ENCODE measurements at places on chromosomes 2 and 18.

DNA sequence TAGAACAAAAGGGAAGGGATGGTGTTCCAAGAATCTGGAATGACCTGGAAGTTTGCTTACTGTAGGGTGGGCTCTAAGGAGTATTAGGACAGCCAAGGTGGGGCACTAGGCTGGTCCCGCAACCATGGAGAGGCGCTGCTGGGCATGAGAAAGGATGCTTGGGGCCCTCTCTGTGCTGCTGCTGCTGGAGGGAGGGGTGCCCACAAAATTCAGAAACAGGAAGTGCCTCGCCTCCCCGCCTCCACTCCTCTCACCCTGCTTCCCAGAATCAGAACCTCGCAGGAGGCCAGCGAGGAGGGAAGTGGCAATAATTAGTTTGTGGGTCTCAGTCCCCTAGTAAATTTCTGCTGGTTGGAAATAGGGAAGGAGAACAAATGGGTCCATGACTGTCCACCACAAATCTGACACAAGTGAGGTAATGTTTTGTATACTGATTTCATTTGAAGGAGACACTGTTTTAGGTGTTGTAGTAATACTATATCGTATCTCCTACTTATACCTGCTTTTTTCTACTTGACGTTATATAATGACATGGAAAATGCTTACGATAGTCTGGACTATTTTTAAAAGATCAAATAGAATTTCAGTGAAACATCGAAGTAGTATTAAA, 7.9 kb upstream of the PDCL3 start:
- no peak for DNase-seq

DNA sequence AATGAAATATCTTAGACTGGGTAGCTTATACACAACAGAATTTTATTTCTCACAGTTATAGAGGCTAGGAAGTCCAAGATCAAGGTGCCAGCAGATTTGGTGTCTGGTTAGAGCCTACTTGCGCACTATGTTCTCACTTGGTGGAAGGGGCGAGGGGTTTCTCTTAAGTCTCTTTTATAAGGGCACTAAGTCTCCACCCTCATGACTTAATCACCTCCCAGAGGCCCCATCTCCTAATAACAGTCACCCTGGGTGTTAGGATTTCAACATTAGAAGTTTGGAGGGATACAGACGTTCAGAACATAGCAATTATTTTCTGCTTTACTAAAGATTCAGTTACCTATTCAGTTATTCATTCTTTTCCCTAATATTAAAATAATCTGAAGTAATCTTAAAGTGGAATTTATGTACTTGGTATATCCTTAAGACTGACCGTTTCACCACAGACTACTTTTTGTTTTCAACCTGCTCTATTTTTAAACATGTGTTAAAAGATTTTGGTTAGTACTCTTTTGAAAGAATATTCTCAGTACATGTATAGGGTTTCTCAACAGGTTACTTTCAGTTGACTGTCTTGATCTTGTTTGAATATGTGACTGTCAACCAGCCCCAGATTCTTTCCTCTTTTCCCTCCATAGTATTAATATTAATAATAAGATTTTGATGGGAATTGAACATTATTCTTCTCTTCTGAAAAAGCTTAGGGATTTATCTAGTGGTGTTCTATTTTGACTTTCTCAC, 130.0 kb downstream of the TAF4B start:
- DNase-seq = no peak

DNA sequence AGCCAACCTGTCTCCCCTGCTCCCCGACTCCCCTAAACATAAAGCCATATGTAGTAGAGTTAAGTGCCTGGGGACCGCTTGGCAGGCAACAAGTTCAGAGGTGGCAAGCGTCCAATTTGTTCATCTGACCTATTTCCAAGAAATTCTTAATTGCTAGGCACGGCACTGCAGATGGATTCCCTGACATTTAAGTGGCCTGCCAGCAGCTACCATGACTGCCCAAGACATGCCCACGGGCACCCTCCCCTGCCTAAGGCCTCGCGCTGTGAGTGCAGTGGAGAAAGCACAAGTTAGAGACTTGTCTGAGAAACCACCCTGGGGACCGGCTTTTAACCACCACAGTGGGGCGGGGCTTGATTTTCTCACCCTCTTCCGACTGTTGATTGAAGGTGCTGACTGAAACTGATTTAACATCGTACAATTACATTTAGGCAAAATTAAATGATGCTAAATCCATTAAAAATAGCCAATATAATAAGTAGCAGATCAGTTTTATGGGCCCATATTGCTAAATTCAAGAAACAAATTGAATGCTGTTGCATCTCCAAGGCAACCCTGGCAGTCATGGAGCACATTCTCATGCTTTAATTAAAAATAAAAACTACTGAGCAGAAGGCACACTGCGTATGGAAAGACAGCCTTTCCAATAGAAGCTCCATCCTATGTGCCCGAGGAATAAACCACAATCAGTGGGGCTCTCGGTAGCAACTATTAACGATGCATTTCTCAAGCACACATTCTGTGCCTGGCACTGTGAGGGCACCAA, 163.6 kb upstream of the ACAA2 start:
- no peak for DNase-seq

DNA sequence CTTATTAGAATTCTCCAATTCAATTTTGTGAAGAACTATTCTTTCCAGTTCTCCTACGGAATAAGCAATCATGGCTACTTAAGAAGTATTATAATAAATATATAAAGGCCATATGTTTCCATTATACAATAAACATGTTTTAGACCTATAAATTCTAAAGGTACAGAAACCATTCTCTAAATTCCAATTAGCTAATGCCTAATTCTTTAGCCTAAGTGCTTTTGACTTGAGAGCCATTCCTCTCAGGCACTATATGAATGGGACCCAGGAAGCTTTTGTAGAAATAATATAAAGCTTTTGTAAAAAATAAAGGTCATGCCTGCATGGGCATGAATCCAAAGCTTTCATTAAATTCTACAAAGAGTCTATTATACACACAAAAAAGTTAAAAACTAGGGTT, 161.0 kb upstream of the UNC80 start:
- no peak for DNase-seq

DNA sequence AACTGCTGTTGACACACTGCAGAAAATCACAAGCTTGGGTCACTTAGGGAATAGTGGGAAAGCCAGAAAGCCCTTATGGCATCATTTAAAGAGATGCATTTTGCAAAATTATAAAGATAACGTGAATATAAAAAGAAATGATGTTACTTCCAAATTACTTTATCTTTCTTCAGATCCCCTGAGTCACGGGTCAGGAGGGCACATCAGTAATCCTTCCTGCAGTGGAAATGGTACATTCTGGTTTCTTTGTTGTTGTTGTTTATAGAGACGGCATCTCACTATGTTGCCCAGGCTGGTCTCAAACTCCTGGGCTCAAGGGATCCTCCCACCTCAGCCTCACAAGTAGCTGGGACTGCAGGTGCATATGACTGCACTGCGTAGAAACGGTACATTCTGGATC, 9.8 kb upstream of the EPG5 start:
- DNase-seq = no peak

DNA sequence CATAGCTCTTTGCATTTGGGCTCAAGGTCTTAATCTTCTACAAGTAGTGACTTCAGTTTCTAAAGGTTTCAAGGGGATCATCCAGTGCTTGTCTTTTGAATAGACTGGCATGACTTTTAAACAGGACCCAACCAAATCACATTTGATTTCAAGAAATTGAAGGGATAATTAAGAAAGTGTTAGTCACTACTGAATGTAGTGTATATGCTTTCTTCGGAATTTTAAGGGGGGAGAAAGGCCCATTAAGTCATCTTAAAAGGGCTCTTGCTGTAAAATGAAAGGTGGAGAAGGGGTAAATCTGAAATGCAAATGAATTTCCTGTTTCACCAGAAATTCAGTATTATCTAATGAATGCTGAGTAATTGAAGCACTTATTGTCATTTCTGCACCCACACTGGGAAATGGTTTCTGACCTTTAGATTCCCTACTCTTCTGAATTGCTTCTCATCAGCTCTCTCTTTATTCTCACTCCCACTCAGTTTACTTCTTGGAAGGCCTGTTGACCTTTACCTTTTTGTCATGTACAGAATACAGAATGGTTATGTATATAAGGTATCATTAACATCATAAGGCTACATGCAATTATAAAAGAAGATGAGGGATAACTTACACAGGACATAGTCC, 241.4 kb downstream of the SLC8A1 start:
- no peak for DNase-seq

GRCh38 chr2:69119104-69119894, 106.3 kb downstream of the ANTXR1 start:
- no peak for DNase-seq

DNA sequence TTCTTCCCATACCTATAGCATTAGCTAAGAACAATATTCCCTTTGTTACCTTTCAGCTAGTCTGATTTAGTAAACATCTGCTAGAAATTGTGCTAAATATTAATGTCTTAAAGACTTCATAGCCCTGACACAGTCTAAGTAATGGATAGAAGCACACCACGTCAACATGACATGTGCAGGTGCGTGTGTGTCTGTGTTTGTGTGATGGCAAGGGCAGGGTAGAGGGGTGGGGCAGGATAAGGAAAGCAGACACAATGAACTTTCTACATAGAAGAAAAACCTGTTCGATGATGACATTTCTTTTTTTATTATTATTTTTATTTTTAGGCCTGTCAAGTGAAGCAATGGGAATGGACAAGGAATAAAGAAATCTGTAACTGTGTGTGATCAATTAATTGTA, 223.3 kb downstream of the NOL4 start:
- DNase-seq = no peak

DNA sequence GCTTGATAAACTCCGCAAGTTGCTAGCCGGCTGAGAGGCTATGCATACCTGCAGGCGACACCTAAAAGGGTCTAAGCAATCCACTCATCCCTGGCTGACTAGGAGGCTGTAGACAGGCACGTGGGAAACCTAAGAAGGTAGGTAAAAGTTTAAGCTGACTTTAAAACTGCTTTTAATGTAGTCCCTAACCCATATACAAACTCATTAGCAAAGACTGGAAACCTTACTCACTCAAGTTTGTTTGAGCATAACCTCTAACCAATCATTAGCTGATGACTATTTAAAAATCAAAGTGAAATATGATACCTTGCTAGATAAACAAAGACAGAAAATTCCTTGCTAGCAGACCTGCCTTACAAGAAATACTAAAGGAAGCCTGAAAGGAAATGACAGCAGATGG, 106.4 kb downstream of the EXOC6B start:
- DNase-seq = no peak

- no peak for DNase-seq
These were observed 20.5 kb upstream of the RPL37A start for GRCh38 chr2:216478151-216478550.

DNA sequence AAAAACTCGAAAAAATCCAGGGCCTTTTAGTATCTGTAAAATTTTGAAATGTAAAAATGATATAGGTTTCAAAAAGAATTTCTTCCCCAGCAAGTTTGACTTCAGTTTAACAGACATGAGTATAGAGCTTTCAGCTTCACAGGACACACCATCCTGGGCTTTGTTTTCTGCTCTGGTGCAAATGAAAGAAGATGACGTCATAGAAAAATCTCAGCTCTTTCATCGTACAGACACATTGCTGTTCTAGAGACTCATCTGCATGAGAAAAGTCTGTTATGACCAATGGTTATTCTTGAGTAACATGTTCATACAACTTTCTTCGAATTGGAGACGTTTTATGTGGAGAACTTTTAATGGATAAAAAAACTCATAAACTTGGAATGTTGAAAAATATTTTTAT, 111.7 kb upstream of the DYNAP start:
- no peak for DNase-seq

DNA sequence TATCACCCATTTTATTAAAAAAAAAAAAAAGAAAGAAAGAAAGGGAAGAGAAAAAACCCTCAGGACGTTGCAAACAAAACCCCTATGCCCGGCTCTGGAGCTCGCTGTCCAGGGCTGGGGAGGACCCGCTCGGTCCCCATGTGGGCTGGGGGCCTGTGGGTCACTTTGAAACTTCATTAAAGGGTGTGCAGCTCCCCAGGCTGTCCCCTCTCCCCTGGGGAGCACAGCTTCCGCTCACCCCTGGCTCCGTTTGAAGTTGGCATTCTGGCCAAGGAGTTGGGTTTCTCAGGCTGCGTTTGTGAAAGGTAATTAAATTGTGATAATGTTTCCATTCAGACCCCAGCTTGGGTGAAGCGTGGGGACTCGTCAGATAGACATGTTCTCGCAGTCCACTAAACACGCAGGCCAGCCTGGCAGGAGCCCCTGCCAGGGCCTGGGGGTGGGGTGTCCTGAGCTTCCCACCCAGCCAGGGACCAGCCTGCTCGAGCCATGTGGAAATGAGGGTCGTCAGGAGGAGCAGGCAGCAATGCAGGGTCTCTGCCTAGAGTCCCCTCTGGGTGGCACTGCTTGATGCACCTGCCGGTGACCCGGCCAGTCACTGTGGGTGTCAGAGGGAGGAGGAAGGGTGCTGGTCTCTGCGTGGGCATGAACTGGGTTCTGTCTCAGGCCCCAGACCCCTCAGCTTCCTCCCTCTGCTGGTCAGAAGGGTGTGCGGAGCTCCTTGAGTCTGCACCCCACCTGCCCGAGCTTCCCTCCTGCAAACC, 166.2 kb downstream of the INHBB start:
- DNase-seq = no peak

GRCh38 chr2:71603851-71604725, 150.7 kb downstream of the DYSF start:
- no peak for DNase-seq

DNA sequence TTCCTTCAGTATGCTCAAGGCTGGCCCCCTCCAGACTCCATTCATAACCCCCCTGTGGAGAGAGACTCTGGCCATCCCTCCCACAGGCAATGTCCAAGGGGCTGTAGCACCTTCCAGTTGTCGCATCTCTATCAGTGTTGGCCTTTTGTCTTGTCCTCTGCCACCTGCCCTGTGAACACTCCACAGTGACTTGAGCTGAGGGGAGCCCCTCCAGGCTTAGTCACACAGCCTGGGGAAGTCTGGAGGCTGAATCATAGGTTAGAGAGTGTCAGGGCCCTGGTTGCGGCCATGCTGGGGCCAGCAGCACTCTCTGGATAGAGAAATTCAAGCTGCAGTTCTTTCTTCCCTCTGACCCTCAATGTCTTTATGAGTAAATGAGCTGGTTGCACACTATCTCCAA, 64.7 kb downstream of the GYPC start:
- DNase-seq = no peak

- DNase-seq = no peak
These were observed 23.3 kb upstream of the IL1RN start for GRCh38 chr2:113104054-113104611.

- no peak for DNase-seq
These were observed 98.1 kb downstream of the DCDC2C start for GRCh38 chr2:3801506-3801905.

DNA sequence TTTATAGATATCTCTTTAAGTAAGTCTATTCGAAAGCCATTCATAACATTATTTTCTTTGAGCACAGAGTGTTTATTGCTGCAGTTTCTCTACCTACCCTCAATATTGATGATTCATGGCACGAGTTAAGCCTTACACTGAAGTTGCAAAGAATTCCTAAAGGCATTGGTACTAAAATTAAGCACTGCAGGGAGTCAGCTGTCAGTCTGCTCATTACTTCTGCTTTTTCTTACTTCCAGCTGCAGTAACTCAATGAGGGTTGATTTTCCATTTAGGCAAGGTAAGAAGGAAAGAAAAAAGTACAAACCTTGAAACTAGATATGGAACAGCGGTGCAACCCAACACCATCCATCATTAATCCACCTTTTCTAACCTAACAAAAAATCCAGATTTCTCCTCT, 65.2 kb downstream of the RNF152 start:
- no peak for DNase-seq

GRCh38 chr2:191642541-191642940, 35.4 kb upstream of the NABP1 start:
- no peak for DNase-seq

GRCh38 chr2:206431439-206431838, 11.9 kb upstream of the ADAM23 start:
- DNase-seq = no peak

Measured in activated CD8-positive, alpha-beta memory T cell treated with anti-CD3 and anti-CD28 coated beads for 1 hour (primary cell).